NCI-H1694 treated with DMSO at 0.1 percent for 48 hours (cell line): ENCODE measurements at places on chromosomes 12 and 14.

GRCh38 chr12:80553316-80553715 is 109.3 kb downstream of the PTPRQ start:
- no peak for DNase-seq

- DNase-seq = peak; percentile 86
Measured at GRCh38 chr14:66445936-66446335, 40.2 kb upstream of the CCDC196 start.

DNA sequence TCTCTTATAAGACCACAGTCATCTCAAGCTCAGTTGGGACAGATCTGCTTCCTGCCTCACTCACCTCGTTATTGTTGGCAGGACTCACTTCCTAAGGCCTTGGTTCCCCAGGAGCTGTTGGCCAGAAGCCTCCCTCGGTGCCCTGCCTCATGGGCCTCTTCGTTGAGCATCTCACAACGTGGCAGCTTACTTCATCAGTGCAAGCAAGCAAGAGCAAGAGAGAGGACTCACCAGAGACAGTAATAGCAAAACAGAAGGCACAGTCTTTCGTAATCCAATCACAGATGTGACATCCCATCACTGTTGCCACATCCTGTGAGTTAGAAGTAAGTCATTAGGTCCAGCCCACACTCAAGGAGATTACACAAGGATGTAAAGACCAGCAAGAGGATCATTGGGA is 5.1 kb upstream of the NUMB start:
- DNase-seq = no peak

GRCh38 chr12:31521964-31522363 is 69.0 kb downstream of the DENND5B start:
- peak; percentile 31 for DNase-seq

DNA sequence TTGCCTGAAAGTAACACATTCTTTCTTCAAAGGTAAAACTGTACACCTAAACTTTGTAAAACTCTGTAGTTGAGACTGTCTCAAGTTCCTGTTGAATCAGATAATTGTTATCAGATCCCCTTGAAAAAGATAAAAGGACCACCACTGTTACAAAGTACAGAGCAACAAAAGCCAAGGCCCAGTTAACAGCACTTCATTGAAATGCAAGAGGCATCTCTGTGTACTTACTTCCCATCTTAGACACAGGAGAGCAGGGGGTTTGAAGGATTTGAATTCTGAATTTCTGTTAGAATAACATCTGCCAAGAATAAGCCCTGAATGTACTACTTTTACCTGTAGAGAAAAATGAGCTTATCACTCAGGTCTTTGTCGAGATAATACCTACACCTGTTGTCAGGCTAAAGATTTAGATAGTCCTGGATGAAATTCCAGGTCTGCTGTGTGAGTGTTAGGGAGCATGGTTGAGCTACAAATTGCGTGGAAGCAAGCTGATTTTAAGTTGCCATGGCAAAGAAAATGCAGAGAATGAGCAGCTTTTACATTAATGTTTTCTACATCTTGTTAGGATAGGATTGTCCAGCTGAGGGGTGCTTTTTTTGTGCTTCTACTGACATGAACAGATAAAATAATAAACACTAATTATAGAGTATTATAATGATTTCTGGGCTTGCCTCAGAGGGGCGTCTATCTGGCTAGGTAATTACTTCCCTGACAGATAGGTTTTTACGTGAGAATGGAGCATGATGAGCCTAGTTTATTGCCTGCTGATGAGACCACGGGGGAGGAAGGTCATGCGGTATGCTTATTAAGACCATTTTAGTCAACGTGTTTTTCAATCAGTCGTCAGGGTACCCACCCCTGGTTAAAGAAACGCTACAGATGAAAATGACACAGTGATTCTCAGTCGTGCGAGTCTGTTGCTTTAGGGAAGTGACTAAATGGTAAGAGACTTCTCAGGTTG is 309.2 kb downstream of the PAWR start:
- no peak for DNase-seq

DNA sequence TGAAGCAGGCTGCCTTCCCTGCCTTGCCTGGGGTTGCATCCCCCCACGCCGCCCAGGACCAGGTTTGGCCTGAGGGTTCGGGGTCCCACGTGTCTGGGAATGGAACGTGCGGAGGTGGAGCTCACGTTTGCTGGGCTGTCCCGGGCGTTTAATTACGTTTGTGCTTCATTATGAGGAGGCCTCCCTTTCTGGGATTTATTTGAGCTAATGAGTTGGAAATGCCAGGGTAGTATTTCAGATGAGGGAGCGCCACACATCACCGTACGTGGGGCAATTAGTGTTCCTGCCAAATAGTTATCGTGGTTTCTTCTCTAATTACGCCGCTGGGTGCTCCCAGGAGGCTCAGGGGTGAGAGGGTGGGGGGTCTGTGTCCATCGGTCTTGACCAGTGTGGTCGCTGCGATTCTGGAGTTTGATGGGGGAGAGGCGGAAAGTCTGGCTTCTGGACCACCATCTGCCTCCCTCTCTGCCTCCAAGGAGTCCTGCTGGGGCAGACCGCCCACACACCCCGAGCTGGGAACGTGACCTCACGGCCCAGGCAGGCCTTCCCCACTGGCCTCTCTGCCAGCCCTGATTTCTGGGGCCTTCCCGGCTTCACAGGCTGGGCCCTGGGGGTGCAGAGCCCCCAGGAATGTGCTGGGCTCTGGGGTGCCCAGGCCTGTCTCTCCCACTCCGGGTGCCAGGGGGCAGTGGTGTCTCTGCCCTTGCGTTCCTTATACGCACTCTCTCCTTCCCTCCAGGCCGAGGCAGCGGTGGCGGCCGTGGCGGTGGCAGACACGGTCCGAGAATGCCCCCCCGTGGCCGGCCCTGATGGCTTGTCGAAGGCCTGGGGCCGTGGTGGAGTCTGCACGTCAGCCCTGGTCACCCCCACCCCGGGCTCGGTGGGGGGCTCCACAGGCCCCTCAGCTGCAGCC is 18.9 kb downstream of the KIF26A start:
- peak; percentile 35 for DNase-seq

DNA sequence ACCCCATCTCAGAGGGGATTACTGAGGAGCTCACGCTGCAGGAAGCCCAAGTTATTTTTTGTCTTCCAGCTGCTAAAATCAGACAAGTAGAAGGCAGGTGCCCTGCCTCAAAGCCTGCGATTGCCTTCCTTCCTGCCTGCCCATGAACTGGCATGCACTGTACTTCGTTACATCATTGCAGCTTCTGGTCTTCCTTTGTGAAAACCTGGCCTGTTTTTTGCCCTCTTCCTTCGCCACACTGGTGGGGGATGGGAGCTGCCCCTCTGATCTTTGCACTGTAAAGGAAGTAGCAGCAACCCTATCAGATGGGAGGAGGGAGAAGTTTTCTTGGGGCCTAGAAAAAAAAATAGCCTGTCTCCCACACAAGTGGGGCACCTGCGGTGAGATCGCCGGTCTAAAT is 1098.7 kb downstream of the BCL11B start:
- DNase-seq = no peak

DNA sequence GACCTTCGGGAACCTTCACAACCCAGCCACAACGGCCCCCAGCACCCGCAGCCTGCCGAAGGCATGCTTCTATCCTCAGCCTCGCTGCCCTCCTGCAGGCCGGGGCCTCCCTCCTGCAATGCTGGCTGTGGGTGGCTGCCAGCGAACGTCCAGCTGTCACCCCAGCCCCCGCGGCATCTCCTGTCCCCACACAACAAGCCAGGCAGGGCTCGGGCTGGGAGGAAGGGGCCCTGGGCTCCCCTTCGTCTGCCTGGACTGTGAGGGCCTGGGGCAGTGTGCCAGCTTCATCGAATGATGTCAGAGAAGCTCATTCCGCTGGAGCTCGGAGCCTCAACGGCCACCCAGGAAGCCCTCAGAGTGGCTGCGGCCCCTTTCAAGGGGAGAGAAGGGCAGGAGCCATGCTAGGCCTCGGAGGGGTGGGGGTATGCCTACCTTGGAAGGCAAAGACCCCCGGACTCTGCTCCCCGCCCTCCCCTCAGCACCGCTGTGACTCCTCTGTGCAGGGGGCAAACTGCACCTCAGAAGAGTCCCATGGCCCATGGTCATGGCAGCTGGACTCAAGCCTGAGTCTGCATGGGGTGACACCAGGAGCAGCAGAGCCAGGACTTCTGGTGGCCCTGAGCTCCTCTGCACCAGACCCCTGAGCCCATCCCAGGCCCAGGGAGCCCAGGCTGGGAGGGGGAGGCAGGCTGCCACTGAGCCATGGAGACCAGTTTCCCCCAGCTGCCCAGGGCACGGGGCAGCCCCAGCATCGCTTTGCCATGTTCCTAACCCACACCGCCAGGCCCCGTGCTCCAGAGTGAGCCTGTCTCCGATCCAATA is 24.7 kb upstream of the C14orf180 start:
- DNase-seq = peak; percentile 55

GRCh38 chr12:92466391-92467305 is 236.1 kb upstream of the PLEKHG7 start:
- no peak for DNase-seq

- no peak for DNase-seq
Measured at GRCh38 chr12:76119887-76120286, 35.4 kb upstream of the NAP1L1 start.

DNA sequence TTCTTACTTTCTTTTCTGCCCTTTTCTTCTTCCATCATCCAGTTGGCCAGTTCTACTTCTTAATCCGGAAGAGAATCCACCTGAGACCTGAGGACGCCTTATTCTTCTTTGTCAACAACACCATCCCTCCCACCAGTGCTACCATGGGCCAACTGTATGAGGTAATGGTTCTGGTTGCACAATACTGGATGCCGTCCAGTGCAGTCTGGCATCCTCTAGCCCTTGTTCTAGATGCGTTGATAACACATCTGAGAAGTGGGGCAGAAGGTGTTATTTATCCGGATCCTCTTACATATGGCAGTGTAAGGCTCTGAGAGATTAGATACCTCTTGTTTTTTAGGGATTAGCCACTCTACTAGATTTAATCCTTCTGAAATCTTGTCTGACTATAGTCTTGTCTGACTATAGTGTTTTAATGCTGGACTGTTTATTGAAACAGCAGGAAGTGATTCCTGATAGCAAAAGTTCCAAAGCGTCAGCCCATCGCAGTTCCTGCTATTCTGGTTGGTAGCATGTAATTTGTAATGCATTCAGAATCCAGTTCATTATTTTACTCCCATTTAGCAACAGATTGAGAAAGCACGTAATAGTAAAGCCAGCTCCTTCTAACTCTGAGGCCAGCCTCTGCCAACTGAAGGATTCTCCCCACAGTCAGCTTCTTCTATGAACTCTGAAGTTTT is 7.9 kb downstream of the GABARAPL1 start:
- DNase-seq = no peak
